ENCODE measurements at places on chromosomes 12 and 14.

DNA sequence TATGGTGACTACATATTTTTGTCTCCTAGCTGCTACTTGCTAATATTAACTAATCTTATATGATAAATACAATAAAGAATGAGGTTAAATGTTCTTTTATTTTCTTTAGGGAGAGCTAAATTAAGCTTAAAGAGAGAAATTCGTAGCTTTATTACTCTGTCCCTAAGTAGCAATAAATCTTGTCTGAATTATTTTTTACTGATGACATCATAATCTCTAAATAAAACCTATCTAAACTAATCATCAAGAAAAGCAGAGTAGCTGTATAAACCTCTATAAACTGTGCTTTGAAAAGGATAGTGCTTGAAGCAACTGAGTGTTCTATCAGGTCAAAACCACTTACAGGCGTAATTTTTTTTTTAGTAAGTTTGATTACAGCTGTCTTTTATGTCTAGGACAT lies 42.5 kb downstream of the METTL25 start:
- DNase-seq, result no peak

DNA sequence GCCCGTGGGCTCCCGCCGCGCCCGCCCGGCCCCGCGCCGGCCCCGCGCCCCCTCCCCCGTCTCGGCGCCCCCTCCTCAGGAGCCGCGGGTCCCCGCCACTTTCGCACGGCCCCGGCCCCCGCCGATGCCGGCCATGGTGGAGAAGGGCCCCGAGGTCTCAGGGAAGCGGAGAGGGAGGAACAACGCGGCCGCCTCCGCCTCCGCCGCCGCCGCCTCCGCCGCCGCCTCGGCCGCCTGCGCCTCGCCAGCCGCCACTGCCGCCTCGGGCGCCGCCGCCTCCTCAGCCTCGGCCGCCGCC lies 263 bp downstream of the RCOR1 start:
- peak; percentile 9 for DNase-seq

GRCh38 chr12:46963977-46964971 lies 115.1 kb upstream of the PCED1B start:
- DNase-seq, result no peak

DNA sequence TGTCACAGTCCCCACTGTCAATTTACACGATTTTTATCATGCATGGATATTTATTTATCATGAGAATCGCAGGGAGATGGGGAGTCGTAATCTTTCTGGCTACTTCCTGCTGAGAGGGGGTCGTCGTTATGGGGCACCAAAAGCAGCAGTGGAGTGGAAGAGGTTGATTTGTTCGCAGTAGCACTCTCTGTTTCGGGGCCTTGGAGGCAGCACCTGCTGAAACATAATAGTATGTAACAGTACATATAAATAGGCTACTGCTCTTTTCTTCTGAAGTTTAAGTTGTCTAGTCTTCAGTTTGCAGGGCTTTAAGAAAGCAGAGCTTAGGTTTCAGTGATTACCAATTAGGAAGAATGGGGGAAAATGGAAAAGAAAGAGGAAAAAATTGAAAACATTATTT lies 3.8 kb downstream of the SOAT2 start:
- DNase-seq, result no peak

DNA sequence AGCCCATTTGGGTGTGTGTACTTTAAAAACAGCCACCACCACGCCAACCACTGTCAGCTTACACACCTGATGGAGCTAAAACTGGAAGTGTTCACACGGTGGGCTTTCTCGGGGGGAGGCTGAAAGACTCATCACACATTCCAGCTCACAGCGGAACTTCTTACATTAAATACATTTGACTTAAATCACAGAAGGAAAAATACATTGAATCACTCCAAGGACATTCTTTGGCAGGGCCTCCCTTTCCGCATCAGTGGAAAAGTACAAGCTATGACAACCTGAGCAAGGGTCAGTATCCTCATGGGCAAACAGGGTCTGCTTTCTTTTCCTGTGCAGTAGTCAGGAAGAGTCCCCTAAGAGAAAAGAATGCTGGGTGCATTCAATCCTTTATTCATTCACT lies 31.0 kb upstream of the TC2N start:
- no peak for DNase-seq

GRCh38 chr14:90518941-90519256 lies 122.1 kb downstream of the CALM1 start:
- no peak for DNase-seq
